Caco-2 (cell line): ENCODE measurements at places on chromosomes 6 and 20. TPM values are rescaled to one million over a fixed set of nuclear protein-coding genes. Genes with fewer than 3 reads are reported as not detected.

DNA sequence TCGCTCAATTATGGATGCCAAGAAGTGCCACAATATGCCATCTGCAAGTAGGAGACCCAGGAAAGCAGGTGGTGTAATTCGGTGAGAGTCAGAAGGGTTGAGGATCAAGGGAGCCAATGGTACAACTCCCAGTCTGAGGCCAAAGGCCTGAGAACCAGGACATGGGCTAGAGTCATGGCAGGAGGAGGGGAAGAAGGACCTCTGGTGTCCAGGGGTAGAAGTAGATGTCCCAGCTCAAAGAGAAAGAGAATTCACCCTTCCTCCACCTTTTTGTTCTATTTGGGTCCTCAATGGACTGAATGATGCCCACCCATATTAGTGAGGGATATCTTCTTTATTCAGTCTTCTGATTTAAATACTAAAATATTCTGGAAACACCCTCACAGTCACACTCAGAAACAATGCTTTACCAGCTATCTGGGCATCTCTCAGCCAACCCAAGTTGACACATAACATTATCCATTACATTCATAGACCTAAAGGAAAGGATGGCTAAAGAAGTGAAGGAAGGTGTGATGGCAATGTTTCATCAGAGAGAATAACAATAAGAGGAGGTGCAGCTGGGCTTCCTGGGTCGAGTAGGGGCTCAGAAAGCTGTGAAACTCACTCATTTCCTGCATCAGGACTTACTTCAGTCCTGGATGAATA is 21.2 kb upstream of the HLA-DQA1 start:
- H3K4me3 ChIP-seq, result no peak overlapping the region
- no peak overlapping the region for H3K27ac ChIP-seq
- H3K27me3 ChIP-seq, result no peaks in the 10 kb centered on the region
- H3K36me3 ChIP-seq, result no peaks in the 10 kb centered on the region
- no peak for DNase-seq

GRCh38 chr6:38503960-38504682 is 135.6 kb downstream of the BTBD9 start:
- H3K4me1 ChIP-seq, result peaks cover 12% of the 10 kb centered on the region; the same call in 1 of the 2 replicates
- H3K4me3 ChIP-seq, result no peak overlapping the region
- no peaks in the 10 kb centered on the region for H3K36me3 ChIP-seq
- no peaks in the 10 kb centered on the region for H3K27me3 ChIP-seq

Gene CNKSR3
- total RNA-seq, result 31.8 and 33.1 TPM in 2 replicates

DNA sequence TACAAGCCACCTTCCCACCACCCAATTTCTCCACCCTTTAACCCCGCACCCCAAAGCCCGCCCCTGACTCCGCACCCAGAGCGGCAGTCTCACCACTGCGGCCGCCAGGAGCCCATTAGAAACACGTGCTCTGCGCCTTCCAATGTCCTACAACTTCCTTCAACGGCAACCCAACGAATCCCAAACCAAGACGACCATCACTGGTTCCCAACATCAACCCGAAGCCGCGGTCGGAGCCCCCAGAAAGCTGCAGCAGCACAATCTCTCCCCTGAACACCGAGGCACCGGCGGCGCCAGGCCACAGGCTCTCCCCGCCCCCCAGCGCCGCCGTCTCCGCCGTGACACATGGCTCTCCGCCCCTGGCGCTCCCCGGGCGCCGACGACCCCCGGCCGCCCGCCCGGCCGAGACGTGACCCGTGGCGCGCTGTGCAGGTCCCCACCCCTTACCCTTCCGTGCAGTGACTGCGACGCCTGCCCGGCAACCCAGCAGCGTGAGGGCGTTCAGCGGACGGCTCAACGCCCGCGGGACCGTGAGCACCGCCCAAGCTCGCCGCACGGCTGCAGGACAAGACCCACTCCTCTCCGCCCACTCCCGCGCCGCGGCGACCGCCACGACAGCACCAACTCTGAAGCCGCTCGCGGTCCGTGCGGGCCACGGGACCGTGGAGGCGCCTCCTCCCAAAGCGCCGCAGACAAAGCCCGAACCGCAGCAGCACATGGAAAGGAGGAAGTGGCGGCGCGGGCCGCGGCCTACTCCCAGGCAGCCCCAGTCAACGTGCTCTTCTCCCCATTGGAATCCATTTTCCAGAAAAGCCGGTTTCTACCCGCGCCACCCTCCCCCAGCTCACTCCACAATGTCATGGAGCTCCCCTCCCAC is 551 bp downstream of the SYNCRIP start:
- peak; percentile 50 for DNase-seq
- no peaks in the 10 kb centered on the region; the same call in none of the 2 replicates for H3K36me3 ChIP-seq
- peak overlapping the region; percentile 74 for H3K27ac ChIP-seq

Gene SOX18
- total RNA-seq, result 0.44 and 0.84 TPM in 2 replicates

DNA sequence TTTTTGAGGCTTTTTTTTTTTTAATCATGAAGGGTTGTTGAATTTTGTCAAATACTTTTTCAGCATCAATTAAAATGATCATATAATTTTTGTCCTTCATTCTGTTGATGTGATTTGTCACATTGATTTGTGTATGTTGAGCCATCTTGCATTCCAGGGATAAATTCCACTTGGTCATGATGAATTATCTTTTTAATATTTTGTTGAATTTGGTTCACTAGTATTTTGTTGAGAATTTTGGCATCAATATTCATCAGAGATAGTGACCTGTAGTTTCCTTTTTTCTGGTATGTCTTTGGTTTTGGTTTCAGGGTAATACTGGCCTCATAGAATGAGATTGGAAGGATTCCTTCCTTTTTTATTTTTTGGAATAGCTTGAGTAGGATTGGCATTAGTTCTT is 221.9 kb upstream of the ZNF217 start:
- H3K4me1 ChIP-seq, result peaks cover 4% of the 10 kb centered on the region; the same call in 1 of the 2 replicates
- no peaks in the 10 kb centered on the region for H3K36me3 ChIP-seq
- DNase-seq, result no peak

DNA sequence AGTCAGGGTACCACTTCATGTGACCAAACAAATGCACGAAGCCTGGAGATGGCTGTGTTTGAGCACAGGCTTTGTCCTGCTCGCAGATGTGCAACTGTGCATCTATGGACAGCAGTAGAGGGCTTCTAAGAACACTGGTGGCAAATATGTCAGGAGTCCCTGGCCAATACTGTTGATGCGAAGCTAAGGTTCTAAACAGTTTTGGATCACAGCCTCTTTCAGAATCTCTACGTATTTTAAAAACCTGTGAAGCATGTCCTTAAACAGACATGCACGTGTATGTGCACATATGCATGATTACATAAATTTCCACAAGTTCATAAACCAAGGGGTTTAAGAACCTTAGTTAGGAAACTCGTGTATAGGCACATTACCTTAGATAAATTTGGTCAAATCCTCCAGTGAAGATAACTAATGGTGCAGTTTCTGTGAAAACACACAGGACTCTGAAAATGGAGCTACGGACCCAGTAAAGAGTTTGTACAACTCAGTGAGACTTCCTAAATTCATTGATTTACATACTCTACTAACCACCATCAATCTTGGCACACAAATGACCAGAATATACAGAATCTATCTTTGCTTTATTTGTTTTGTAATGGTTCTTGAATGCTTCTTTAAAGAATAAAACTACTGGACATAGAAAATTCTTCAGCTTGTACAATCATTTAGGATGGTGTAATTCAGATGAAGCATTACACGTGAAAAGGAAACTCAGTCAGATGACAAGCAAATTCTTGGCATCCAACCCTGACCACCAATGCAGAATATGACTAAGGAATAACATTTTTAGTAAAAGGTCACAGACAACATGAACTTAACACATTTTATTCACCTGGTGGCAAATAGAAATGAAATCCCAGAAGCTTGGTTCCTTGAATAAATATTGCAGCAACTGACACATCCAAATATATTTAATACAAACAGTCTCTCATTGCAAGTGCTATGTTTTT is 27.4 kb downstream of the KCNQ5 start:
- H3K36me3 ChIP-seq, result no peaks in the 10 kb centered on the region
- DNase-seq, result no peak
- H3K4me3 ChIP-seq, result no peak overlapping the region
- no peaks in the 10 kb centered on the region for H3K4me1 ChIP-seq
- no peak overlapping the region for H3K27ac ChIP-seq

- H3K36me3 ChIP-seq, result no peaks in the 10 kb centered on the region
- peak; percentile 38 for DNase-seq
- no peaks in the 10 kb centered on the region for H3K27me3 ChIP-seq
- peak overlapping the region; percentile 38 for H3K27ac ChIP-seq
Measured at GRCh38 chr6:139378882-139379341, 4.5 kb upstream of the CITED2 start.

Gene MATN4
- not detected in 2 replicates for total RNA-seq

- H3K4me1 ChIP-seq, result no peaks in the 10 kb centered on the region
- H3K27ac ChIP-seq, result no peak overlapping the region
- no peaks in the 10 kb centered on the region for H3K36me3 ChIP-seq
- H3K27me3 ChIP-seq, result no peaks in the 10 kb centered on the region
- H3K4me3 ChIP-seq, result no peak overlapping the region
- no peak for DNase-seq
Measured at GRCh38 chr6:66538551-66539135, 831.6 kb upstream of the EYS start.

Gene SLCO4A1
- total RNA-seq, result 18.7 and 23.6 TPM in 2 replicates

- no peak overlapping the region for H3K27ac ChIP-seq
- H3K4me1 ChIP-seq, result no peaks in the 10 kb centered on the region
- no peaks in the 10 kb centered on the region for H3K36me3 ChIP-seq
- no peak overlapping the region for H3K4me3 ChIP-seq
- no peak for DNase-seq
- H3K27me3 ChIP-seq, result no peaks in the 10 kb centered on the region
Measured at GRCh38 chr6:72987301-72987700, 238.0 kb downstream of the KHDC1L start.

Gene HLA-DRA
- total RNA-seq, result not detected in 2 replicates

DNA sequence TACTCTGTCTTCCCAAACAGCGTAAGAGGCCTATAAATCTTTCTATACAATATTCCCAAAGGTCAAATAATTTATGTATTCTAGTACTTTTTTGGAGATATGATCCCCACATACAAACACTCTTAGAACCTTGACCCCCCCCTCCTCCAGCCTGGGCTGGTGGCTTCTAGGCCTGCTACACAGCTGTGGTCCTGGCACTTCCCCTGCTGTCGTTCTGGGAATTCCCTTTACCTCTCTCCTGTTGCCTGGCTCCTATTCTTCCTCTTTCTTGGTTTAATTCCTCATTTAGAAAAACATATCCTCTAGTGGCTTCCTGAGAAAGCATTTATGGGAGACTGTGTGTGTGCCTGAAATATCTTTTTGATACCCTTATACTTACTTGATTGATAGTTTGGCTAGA is 4.1 kb upstream of the TXLNB start:
- H3K27ac ChIP-seq, result no peak overlapping the region
- no peak overlapping the region for H3K4me3 ChIP-seq
- H3K4me1 ChIP-seq, result no peaks in the 10 kb centered on the region
- no peaks in the 10 kb centered on the region for H3K36me3 ChIP-seq
- no peak for DNase-seq
- H3K27me3 ChIP-seq, result no peaks in the 10 kb centered on the region

Gene C6orf118
- not detected in 2 replicates for total RNA-seq

- H3K27ac ChIP-seq, result no peak overlapping the region
- H3K27me3 ChIP-seq, result no peaks in the 10 kb centered on the region; the same call in 1 of the 2 replicates
- no peak for DNase-seq
- H3K4me3 ChIP-seq, result no peak overlapping the region
- H3K36me3 ChIP-seq, result no peaks in the 10 kb centered on the region
Measured at GRCh38 chr6:40326714-40327421, 260.3 kb downstream of the LRFN2 start.

Gene CPNE5
- not detected in 2 replicates for total RNA-seq

Gene TGM2
- total RNA-seq, result 138 and 162 TPM in 2 replicates

GRCh38 chr6:117916483-117916882 is 9.4 kb downstream of the SLC35F1 start:
- H3K36me3 ChIP-seq, result no peaks in the 10 kb centered on the region
- H3K4me1 ChIP-seq, result no peaks in the 10 kb centered on the region
- no peak for DNase-seq
- H3K4me3 ChIP-seq, result no peak overlapping the region
- H3K27me3 ChIP-seq, result no peaks in the 10 kb centered on the region

Gene ADGRF5
- total RNA-seq, result not detected in 2 replicates

DNA sequence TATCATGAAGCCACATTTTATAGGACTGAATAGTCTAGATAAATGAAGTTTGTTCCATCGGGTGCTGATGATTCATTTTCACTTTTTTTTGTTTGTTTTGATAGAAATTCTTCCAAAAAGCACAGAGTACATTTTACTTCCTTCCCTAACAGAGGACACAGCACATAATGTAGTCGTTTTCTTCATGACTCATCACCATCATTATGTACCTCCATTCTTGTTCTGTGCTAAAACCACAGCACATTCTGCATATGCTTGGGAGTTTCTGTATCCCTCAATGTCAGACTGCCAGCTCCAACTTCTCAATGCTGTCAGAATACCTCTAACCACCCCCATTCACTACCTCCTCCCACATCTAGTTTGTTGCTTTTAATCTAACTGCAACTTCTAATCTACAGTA is 1004.9 kb upstream of the ADGRB3 start:
- H3K36me3 ChIP-seq, result no peaks in the 10 kb centered on the region
- no peaks in the 10 kb centered on the region for H3K4me1 ChIP-seq
- DNase-seq, result no peak
- H3K27ac ChIP-seq, result no peak overlapping the region
- no peaks in the 10 kb centered on the region for H3K27me3 ChIP-seq

DNA sequence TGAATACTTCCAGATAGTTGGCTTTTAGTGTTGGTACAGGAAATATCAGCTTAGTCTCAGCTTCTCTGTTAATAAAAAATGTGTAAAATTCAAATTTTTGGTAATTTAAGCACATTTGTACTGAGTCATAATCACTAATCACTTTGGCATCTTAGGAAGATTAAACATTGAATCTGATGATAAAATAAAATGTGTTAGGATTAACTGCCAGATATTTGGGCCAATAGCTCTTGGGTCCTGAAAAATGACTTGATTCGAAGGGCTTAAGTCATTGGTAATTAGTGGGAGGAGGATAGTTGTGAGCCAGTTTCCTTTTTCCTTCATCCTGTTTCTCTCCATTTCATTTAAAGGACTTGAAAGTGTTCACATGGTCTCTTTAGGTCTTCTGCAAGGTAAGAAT is 426.1 kb downstream of the RFPL4B start:
- no peaks in the 10 kb centered on the region for H3K27me3 ChIP-seq
- DNase-seq, result no peak
- H3K36me3 ChIP-seq, result no peaks in the 10 kb centered on the region
- H3K27ac ChIP-seq, result no peak overlapping the region
- no peaks in the 10 kb centered on the region for H3K4me1 ChIP-seq

DNA sequence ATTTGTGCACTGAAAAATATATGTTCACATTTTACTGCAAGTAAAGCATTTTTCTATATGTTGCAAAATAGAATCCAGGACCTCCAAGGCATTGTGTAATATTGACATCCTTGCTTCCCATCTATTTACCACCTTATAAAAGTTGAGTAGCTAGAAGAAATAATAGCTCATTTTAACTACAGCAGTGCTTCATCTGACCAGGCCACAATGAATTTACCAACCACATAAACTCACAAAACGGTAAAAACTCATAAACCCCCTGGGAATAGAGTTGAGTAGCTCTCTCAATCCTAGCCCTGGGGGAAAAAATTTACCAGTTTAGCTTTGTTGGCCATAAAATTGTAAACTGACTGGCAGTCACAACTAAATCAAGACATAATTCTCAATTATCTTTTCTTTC is 3.9 kb downstream of the ATXN1 start:
- H3K4me3 ChIP-seq, result no peak overlapping the region
- no peak for DNase-seq
- peaks cover 38% of the 10 kb centered on the region for H3K4me1 ChIP-seq
- H3K27ac ChIP-seq, result no peak overlapping the region
- H3K27me3 ChIP-seq, result no peaks in the 10 kb centered on the region

Gene BFSP1
- total RNA-seq, result 20.4 and 22.7 TPM in 2 replicates

GRCh38 chr20:36350439-36350838 is 44.3 kb downstream of the DLGAP4 start:
- H3K27me3 ChIP-seq, result no peaks in the 10 kb centered on the region
- no peak overlapping the region for H3K4me3 ChIP-seq
- H3K4me1 ChIP-seq, result peaks cover 15% of the 10 kb centered on the region
- H3K36me3 ChIP-seq, result no peaks in the 10 kb centered on the region
- no peak for DNase-seq

Gene CCN6
- total RNA-seq, result not detected in 2 replicates
